Stimulated activated naive CD4-positive, alpha-beta T cell (primary cell): ENCODE measurements at places on chromosomes 2 and 18.

DNA sequence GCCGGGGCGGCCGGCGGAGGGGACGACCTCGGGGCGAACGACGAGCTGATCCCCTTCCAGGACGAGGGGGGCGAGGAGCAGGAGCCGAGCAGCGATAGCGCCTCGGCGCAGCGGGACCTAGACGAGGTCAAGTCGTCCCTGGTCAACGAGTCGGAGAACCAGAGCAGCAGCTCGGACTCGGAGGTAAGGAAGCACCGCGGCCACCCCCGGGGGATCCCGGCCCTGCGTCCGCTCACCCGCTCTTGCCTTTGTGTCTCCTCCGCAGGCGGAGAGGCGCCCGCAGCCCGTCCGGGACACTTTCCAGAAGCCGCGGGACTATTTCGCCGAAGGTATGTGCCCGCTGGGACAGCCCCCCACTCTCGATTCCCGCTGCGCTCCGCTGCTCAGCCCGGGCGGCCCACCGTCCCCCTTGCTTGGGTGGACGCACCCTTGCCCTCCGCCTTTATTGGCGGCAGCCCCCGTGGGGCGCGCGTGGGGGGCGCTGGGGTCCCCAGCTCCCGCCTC, 611 bp downstream of the TCF7L1 start:
- DNase-seq = no peak

- DNase-seq = no peak
Measured at GRCh38 chr2:143674051-143674450, 544.8 kb downstream of the ARHGAP15 start.

DNA sequence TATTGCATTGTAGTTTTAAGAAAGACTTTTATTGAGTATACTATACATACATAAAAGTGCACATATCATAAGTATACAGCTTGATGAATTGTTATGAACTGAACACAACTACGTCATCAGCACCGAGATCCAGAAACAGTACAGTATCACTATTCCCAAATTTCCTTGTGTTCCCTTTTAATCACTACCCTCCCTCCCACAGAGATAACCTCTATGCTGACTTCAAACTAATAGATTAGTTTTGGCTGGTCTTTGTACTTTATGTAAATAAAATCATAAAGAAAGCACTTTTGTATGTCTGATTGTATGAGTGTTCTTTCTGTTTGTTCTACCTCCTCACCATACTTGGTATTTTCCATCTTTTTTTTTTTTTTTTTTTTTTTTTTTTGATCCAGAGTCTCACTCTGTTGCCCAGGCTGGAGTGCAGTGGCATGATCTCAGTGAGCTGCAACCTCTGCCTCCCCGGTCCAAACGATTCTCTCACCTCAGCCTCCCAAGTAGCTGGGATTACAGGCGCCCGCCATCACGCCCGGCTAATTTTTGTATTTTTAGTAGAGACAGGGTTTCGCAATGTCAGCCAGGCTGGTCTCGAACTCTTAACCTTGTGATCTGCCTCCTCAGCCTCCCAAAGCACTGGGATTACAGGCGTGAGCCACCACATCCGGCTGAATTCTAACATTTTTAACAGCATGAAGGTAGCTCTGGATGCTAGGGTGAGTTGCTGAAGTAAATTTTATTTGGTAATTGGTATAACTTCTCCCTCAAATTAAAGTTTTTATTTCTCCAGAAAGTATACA, 43.3 kb upstream of the RAB1A start:
- no peak for DNase-seq

DNA sequence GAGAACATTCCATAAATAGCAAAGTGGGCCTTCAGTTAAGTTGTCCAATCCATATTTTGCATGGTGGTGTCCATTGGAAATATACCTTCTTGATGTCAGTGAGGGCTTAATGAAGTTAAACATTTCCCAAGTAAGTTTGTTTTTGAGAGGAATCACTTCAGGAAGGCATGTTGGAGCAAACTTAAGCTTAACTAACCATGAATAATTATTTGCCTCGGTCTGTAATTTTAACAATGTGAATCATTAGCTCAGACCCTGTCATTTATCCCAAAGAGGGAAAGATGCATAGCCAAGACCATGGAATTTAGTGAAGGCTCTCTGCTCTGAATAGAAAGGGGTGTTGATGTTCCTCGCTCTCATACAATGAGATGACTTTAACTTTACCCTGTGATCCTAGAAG, 47.4 kb downstream of the SPATS2L start:
- DNase-seq = no peak

- DNase-seq = no peak
Measured at GRCh38 chr2:45759310-45759851, 107.9 kb downstream of the PRKCE start.

- no peak for DNase-seq
Measured at GRCh38 chr2:38192046-38192445, 116.1 kb upstream of the CYP1B1 start.

DNA sequence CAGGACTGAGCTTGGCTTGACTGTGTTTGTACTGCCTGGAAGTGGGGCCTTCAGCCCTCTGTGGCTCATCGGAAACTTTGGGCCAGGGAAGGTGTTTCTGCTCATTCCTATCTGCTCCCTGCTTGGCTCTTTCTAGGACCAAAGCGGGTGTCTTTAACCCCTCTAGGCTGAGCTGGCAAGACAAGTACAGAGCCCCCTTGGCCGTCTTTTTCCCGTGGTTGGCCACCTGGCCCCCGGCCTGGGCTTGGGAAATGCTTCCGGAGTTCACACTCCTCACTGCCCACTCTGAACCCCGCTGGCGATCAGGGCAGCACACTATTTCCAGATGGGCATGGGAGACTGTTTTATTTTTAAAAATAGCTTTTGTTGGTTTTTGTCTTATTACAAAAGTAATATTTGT, 243.0 kb downstream of the DYSF start:
- DNase-seq = no peak

- no peak for DNase-seq
Measured at GRCh38 chr2:221752781-221753180, 180.7 kb upstream of the EPHA4 start.

DNA sequence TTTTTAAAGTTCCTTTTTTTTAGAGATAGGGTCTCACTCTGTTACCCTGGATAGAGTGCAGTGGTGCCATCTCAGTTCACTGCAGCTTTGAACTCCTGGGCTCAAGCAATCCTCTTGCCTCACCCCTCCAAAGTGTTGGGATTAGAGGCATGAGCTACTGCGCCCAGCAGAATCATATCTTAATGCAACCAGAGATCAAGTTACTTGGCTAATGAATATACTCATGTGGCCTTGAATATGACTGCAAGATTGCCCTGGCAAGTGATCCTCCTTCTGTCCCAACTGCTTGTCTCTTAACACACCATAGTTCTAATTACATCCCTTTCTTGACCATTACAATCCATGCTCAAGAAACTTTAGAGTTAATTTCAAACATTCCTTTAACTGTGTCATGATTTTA, 133.5 kb downstream of the SRBD1 start:
- DNase-seq = no peak

DNA sequence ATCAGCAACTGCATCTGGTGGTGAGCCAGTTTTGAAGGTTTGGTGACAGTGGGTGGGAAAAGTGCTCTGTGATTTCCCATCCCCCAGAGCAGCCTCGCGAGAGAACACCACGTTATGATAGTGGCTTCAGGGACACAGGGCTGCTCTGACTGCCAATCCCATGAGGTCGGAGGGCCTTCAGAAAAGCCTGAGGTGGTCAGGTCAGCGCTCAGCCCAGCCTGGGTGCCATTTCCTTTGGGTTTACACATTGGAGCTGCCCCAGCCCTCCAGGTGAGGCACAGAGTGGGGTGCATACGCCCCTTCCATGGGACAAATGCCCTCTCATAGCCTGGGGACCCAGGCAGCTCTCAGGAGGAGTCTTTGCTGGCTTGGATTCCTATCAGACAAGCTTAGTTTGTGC, 126.8 kb downstream of the KCTD1 start:
- no peak for DNase-seq

DNA sequence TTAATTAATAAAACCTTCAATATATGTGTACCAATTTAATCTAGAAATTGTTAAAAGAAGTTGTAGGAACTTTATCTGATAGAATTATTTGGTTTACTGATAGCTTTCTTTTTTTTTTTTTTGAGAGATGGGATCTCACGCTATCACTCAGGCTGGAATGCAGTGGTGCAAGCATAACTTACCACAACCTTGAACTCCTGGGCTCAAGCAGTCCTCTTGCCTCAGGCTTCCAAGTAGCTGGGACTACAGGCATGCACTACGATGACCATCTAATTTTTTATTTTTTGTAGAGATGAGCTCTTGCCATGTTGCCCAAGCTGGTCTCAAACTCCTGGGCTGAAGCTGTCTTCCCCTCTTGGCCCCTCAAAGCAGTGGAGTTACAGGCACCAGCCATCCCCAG, 66.8 kb downstream of the CCDC138 start:
- DNase-seq = no peak

DNA sequence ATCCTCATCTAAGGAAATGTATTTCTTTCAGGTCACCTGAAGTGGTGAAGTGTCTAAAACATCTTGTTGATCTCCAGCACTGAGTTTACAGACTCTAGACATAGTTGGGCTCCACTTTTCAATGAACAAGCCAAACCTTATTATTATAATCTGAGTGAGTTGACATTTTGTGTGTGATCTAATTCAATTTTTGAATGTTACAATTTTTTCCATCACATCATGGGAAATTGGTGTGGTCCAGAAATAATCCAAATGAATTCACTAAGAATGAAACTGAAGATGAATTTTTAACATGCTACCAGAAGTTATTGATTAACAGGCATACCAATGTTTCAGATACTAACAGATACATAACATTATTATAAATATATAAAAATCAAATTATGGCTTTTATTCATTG, 75.6 kb upstream of the EFEMP1 start:
- no peak for DNase-seq

DNA sequence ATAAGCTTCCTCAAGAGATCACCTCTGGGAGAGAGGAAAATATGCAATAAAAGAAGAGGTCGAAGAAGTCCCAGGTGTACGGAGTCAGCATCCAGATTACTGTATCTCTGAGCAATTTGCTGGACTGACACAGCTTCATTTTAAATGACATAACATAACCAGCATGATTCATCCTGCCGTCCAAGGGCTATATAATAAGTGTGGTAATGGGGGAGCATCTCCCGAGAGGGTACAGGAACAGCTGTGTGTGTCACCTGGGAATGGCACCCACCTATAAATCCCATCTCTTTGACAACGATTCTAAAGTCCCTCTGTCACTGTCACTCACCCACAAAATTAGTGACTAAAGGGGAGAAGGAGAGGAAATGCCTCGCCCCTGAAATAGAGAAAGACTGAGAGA, 19.3 kb upstream of the FZD7 start:
- DNase-seq = no peak

- no peak for DNase-seq
Measured at GRCh38 chr2:240989451-240990265, 8.8 kb upstream of the SNED1 start.

GRCh38 chr2:102025016-102025501, 33.3 kb downstream of the IL1R2 start:
- no peak for DNase-seq

- no peak for DNase-seq
Measured at GRCh38 chr2:9837451-9837850, 5.8 kb upstream of the TAF1B start.

DNA sequence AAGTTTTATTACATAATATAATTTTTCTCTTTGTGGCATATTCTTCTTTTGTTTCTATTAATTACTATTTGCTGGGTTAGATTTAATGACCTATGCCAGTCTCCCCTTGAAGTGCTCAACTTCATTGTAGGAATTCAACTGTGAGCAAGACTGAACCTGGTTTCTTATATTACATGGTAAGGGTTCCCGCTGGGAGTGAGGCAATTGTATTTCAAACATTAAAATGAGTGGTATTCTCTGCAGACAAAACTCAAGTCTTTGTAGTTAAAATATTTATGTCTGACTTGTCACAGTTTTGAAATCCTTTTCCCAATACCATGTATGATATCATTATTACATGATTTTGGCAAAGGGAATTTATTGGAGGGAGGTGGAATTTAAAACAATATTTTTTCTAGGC, 278.7 kb downstream of the GULP1 start:
- DNase-seq = no peak

- peak; percentile 64 for DNase-seq
Measured at GRCh38 chr2:42493468-42494354, at the start of gene KCNG3. Gene KCNG3 (minus strand): TSS chr2:42493982. CDS start chr2:42493501, 481 bp downstream.

GRCh38 chr2:71680925-71681324, 227.6 kb downstream of the DYSF start:
- DNase-seq = no peak

- DNase-seq = no peak
Measured at GRCh38 chr2:222261504-222261903, 37.3 kb downstream of the PAX3 start.

- no peak for DNase-seq
Measured at GRCh38 chr18:43125471-43125870, 10.0 kb upstream of the RIT2 start.

- no peak for DNase-seq
Measured at GRCh38 chr2:85611217-85611704, 605 bp downstream of the C2orf68 start.

GRCh38 chr2:104774631-104775030, 79.3 kb upstream of the POU3F3 start:
- DNase-seq = no peak

- DNase-seq = no peak
Measured at GRCh38 chr2:72040629-72041571, 106.8 kb downstream of the CYP26B1 start.

GRCh38 chr18:51132256-51132935, 65.1 kb downstream of the MEX3C start:
- no peak for DNase-seq

GRCh38 chr2:175630280-175631244, 371.5 kb downstream of the LNPK start:
- DNase-seq = no peak

DNA sequence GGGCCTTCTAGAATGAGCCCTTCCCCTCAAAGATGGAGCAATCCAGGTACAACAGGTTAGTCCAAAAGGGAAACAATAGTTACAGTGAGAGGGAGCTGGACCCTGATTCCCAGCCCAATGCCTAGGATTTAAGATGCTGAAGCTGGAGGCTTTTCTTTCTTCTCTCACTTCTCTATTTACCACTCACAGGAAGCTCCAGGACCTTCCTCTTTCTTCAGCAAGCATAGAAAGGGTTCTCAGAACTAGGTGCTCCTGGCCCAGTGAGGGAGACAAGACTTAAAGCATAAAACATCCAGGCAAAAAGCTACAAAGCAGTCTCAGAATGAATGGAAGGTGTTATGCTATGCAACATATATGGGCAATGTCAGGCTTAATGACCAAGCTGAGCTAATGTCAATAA, 279.0 kb downstream of the SRBD1 start:
- no peak for DNase-seq

DNA sequence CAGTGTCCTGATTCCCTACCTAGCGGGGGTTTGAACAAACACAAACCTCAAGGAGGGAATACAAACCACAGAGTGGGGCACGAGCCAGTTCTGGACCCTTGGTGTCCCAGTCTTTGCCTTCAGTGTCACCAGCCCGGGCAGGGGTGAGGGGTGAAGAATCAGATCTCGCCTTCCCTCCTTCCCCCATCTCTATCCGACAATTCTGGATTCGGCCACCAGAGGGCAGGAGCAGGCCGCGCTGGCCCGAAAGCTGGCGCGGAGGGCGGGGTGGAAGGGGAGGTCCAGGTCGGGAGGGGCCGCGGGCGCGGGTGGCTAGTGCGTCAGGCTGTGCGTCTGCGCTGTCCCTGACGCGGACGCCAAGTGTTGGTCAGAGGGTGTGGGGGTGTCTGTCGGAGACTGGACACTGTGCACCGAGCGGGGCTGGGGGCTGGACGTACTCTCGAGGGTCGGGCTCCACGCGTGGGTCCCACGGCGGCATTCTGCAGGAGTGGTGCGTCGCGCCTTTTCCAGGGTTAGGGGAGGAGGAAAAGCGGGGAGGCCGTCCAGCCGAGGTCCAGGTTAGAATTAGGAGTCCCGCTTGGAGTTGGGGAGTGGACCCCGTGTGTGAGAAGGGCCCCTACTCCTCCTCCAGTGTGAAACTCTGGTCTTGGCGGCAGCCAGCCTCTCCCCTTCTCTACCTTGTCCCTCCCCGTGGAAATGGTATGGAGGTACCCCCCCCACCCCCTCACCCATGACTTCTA, 2.9 kb upstream of the CRYBA2 start:
- DNase-seq = peak; percentile 20
